ENCODE measurements at places on chromosomes 1 and 21.

- no peak for DNase-seq
Measured at GRCh38 chr1:25556791-25557476, 13.5 kb downstream of the LDLRAP1 start.

- DNase-seq: no peak
Measured at GRCh38 chr1:30263888-30264671, 459.3 kb downstream of the MATN1 start.

GRCh38 chr1:67013573-67013972, 40.4 kb downstream of the SLC35D1 start:
- no peak for DNase-seq

DNA sequence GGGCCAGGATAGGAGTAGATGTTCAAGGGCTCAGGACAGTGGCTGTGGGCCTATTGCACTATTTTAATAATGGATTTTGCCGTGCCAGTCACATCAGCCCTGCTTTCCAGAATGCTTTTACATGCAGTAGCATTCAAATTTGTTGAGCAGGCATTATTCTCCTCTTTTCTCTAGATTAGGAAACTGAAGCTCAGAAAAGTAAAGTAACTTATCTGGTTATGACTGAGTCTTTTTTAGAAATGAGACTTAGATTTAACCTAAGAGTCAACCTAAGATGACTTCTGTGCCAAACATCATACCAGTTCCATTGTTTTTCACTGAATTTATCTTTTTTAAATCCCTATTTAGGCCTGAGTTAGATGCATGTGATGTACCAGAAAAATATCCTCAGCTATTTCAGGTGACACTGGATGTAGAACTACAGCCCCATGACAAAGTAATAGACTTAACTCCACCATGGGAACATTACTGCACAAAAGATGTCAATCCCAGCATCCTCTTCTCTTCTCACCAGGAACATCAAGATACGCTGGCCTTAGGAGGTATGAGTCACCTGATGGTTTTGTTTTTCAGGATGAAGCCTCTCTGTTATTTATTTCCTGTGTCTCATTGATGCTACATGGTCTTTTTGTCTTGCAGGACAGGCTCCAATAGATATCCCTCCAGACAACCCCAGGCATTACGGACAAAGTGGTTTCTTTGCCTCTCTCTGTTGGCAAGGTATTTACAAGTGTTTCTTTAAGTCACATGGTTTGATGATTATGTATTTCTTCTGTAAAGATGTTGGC, 31.4 kb upstream of the LEPR start:
- no peak for DNase-seq

- DNase-seq: no peak
Measured at GRCh38 chr1:117857418-117857817, 72.0 kb downstream of the GDAP2 start.

- no peak for DNase-seq
Measured at GRCh38 chr1:232380596-232380995, 249.3 kb downstream of the SIPA1L2 start.

DNA sequence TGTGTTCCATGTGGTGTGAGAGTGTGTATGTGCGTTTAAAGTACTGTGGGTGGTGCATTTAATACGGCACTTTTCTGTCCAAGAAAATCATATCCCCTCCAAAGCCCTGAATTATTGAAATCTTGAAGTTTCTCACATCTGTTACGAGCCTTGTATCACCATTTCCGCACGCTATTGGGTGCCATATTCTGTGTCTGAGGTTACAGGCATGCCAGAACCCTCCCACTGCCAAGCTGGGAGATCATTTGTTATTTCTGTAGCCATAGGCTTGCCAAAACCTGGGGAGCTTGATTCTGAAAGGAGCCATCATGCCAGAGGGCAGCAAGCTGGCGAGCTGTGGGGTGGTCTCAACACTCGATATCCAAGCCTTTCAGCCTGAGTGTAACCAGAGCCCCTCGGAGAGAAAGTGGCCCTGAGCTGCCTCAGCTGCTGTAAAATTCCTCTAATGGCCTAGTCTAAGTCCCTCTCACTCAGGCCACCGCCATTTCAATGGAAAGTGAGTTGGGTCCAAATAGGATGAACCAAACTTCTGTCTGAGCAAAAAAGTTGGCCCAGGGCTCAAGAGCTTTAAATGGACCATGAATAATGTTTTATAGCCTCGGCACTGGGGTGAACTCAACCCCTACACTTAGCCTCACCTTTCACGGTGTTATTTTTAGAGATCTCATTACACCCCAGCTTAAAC, 298.4 kb upstream of the DUSP10 start:
- DNase-seq: no peak

- DNase-seq: no peak
Measured at GRCh38 chr1:11151826-11152612, 37.1 kb upstream of the ANGPTL7 start.

DNA sequence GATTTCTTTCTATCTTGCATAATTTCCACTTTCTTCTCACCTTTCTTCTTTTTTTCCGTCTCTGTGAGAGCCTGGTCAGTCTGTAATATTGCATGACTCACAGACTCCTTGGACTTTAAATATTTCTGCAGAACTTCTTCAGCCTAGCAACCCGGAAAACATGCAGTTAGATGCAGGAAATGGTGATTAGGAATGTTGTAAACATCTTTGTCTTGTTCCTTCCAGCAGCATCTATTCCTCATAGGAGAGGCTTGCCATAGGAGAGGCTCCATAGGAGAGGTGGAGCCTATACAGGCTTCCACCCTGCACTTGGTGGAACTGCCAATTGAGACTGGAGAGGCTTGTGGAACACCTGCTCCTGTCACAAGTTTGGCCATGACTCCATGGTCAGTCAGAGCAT, 10.0 kb downstream of the GBP5 start:
- DNase-seq: no peak

DNA sequence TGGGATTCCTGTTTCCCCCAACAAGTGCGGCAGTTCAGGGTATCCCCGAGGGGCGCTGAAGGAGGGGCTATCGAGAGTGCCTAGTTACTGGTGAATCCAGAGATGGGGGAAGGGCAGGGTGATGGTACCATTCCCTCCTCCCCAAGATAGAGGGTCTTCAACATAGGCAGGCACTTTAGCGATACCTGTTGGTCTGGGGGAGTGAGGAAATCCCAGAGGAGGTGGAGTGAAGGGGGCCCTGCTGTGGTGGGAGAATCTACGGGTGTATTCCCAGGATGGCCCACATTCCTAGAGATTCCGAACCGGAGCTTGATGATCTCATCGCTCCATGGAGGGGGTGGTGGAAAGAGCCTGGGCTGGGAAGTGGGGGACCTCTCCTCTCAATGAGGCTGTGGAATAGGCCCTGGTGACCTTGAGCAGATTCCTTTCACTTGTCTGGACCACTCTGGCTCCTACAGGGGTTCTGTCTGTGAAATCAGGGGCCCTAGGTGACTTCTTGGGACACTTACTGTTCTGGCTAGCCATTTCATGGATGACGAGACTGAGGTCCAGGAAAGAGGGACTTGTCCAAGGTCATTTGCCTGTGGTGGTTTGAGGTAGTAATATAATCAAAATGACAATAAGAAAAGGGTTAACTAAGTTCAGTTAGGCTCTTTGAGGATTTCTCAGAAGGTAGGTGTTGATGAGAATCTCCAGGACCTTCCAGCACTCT, 52.7 kb upstream of the SYNC start:
- no peak for DNase-seq

GRCh38 chr1:91891454-91891853, 5.5 kb upstream of the TGFBR3 start:
- no peak for DNase-seq

Measured in cortex of kidney (tissue), 1 donor.